ENCODE measurements at places on chromosomes 2 and 18.

DNA sequence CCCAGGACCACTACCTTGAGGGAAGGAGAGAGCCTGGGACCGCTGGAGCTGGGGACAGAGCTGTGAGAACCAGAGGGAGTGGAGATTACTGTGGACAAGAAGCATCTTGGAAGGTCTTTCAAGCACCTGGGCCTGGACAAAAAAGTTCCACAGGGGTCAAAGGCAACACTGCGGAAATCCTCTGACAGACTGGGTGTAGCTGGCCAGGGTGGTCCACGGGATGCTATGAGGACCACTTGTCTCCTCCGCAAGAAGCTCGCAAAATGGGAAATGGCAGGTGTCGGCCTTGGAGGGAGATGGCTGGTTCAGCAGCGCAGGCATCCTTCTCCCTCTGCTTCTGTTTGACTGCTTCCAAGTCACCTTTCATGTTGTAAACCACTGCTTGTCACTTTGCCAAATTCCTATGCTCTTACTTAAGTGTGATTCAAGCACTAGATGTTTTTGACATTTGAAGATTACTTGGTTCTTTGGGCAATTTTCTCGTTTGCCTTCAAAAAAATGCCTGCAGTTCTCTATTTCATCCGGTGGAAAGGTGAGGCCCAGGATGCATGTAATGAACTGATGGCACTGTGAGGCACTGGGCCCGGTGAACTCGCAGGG, 27.7 kb downstream of the KLHL29 start:
- no peak for DNase-seq

GRCh38 chr2:217820904-217821303, 181.9 kb downstream of the TNS1 start:
- no peak for DNase-seq

DNA sequence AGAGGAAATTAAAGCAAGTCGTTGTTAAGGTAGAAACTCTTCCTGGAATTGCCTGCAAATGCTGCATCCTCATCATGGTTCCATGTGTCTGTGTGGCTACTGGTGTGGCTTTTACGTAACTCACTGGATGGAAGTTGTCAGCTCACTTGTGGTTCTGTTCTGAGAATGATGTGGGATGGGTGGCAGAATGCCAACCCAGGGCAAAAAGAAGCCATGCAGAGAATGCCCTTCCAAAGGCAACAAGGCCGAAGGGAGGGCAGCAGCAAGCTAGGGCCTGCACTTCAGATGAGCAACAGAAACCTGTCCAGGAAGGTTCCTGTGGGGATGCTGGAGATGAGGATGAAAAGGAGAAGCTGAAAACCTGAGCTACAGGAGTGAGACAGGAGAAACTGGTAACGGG, 10.4 kb upstream of the NAPG start:
- DNase-seq = no peak

GRCh38 chr2:193371200-193371599, 1176.5 kb upstream of the TMEFF2 start:
- DNase-seq = no peak

DNA sequence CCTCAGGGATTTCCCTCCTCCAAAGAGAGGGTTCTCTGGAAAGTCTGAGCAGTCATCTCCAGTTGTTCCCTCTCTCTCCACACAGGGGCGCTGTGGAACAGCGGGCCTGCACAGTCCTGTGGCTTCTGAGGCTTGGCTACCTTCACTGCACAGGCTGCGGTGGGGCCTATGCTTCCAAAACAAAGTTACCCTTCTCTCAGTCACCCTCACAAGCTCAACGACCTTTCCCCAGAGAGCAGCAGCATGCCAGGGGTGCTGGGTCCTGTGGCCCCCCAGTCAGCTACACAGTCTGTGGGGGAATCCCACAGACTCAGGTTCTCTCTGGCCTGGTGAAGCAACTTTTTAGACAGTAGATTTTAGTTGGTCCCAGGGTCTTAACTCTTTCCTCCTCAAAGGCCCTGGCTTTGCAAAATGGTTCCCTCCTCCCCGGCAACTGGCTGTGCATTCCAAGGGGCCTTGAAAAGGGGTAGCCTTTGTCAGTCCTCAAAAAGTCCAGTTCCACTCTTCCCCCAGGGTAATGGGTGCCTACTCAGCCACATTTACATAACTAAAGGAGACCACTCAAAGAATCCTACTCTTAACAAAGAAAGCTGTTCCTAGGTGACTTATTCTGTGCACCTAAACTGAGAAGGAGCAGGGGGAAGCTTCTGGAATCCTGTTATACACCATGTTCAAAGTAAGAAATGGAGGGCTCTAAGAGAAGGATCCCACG, 14.9 kb downstream of the B3GNT7 start:
- DNase-seq = no peak

DNA sequence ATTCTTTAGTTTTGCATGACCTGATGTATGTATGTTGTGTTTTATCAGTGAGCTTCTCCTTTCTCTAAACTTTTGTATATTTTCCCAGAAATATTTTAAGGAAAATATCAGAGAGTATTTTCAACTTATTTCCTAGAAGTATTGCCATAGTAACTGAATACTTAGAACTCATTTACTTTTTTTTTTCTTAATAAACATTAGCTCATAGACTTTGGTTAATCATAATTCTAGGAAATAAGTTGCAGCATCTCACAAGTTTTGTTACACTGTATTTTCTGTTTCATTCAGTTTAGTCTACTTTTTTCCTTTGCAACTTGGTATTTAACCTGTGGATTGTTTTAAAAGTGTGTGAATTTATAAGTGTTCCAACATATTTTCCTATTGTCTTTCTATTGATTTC, 27.5 kb downstream of the SMCHD1 start:
- DNase-seq = no peak

DNA sequence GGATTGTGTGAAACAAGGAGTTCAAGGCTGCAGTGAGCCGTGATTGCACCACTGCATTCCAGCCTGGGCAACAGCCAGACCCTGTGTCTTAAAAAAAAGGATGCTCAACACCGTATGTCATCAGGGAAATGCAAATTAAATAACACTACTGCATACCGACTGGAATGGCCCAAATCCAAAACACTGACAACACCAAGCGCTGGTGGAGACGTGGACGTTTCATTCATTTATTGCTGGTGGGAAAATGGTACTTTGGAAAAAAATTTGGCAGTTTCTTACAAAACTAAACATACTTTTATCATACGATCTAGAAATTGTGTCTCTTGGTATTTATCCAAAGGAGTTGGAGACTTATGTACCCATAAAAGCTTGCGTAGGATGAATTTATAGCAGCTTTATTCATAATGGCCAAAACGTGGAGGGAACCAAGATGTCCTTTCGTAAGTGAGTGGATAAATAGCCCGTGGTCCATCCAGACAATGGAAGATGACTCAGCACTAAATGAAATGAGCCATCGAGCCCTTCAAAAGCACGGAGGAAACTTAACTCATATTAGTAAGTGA, 24.2 kb downstream of the NEU4 start:
- no peak for DNase-seq

- no peak for DNase-seq
Observed at GRCh38 chr2:187875261-187876141, 321.3 kb upstream of the TFPI start.

- DNase-seq = no peak
Observed at GRCh38 chr18:55763805-55764204, 175.8 kb upstream of the TCF4 start.

DNA sequence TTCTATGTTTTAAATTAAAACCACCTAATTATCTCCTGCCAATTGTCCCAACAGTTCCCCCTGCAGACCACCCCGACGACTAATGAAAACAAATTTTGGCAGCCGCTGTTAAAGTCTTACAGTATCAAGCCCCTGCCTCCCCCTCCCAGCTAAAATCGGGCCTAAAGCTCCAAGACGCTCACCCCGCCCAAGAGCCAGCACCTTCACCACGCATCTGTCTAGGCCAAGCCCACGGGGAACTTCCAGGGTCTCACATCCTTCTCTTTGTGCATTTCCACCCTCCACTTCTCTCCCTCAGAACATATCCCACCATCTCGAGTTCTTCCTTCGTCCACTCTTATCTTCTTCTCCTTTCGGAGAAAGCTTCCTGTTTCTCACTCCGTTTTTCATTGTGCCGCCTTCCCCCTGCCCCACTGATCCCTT, 445 bp downstream of the PRPF40A start:
- DNase-seq = no peak

Measured in omental fat pad (tissue), 4 donors.